ENCODE measurements at places on chromosomes 1 and 21.

- DNase-seq: no peak
Observed at GRCh38 chr21:38167345-38167744, 89.4 kb upstream of the KCNJ15 start.

DNA sequence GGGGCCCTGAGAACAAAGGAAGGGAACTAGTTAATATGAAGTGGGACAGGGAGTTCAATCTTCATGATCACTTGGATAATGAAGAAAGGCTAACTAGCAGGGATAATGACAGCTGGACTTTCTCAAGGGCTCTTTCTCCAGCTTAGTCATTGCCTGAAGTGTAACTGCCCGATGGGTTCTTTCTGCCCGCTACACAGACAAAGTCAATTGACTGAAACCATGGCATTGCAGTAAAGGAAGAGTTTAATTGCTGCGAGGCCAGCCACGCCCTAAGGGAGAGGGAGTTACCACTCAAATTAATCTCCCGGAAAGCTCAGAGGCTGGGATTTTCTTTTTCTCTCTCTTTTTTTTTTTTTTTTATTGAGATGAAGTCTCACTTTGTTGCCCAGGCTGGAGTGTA, 16.6 kb upstream of the SLC2A5 start:
- DNase-seq: no peak

DNA sequence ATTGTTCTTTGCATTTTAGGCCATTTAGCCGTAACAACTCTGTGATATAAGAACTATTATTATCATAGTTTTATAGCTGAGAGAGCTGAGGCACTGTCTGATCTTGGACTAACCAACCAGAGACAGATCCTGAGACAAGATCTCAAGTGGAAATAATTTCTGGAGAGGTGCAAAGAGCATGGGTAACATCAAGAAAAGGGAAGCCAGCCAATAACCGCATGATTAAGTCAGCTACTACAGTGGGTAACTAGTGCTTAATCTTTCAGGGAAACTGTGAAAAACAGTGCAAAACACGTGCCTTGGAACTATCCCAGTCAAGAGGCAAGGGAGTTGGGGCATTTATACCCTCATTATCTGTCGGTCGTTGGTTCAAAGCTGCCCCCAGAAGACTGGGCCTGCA, 105.8 kb downstream of the OMA1 start:
- DNase-seq: no peak

DNA sequence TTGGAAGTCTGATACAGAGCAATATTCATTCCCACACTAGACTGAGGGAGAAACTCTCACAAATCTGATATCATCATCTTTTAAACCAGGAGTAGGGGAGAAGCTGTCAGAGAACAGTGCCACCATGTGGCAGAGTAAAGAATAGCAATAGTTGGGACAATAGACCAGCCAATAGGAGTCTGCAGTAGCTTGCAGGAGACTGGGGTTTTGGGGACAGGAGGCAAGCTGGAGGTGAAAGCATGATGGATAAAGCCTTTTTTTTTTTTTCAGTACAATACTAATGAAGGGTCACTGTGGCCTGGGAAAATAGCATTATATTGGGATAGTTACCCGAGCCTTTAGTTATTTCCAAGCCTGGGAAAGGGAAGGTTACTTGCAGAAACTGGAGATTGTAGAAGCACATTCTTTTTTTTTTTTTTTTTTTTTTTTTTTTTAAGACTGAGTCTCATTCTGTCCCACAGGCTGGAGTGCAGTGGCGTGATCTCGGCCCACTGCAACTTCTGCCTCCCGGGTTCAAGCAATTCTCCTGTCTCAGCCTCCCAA, 120.7 kb downstream of the S1PR1 start:
- no peak for DNase-seq

GRCh38 chr1:57424231-57425027, 569 bp upstream of the DAB1 start:
- DNase-seq: no peak

- no peak for DNase-seq
Observed at GRCh38 chr21:28833182-28833581, 159.5 kb downstream of the LTN1 start.

GRCh38 chr1:162605225-162605927, 26.9 kb upstream of the DDR2 start:
- no peak for DNase-seq

DNA sequence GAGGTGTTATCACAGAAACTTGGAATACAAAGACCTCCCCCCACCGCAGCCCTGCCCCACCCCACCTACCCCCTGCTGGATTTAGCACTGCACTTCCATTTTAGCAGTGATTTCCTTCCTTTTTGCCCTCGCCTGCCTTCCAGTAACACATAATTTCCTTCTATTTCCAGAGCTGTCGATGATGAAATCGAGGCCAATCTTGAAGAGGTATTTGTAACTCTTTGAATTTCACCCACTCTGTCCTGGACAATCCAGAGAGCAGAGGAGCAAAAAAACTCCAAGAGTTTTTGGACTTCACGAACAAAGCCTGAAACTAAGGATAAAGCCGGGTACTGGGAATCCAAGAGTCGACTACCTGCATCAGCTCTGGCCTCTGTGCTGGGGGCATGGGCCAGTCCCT, 49.1 kb downstream of the CAPN2 start:
- no peak for DNase-seq

DNA sequence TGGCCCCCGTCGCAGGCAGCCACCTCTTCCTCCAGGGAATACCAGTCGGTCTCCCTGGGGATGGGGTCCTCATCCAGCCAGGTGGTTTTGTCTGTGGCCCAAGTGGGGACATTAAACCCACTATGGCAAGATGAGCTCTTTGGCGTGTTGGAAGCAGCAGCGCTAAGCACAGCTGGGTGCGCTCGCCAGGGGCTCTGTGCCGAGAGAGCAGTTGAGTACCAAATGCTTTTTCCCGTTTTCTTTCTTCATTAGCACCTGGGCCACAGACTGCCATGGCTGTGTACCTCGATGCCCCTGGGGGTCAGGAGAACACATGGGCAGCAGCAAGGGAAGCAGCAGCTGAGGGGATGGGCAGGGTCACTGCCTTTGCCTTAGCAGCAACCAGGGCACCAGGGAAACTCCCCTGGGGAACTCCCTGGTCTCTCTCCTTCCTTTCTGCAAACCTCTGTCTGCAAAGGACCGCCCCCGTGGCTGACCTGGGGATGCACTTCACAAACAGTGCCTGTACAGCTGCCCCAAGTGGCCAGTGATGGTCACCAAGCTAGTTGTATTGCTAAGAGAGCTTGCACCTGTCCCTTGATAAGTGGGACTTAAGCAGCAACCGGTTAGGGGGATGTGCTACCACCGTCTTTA, 31.1 kb downstream of the EDARADD start:
- DNase-seq: no peak

DNA sequence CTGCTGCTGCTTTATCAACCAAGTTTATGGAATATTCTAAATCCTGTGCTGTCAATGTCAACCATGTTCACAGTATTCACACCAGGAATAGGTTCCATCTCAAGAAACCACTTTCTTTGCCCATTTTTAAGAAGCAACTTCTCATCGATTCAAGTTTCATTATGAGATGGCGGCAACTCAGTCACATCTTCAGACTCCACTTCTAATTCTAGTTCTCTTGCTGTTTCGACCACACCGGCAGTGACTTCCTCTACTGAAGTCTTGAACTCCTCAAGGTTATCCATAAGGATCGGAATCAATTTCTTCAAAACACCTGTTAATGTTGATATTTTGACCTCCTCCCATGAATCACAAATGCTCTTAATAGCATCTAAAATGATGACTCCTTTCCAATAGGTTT, 39.7 kb upstream of the IFNLR1 start:
- no peak for DNase-seq

DNA sequence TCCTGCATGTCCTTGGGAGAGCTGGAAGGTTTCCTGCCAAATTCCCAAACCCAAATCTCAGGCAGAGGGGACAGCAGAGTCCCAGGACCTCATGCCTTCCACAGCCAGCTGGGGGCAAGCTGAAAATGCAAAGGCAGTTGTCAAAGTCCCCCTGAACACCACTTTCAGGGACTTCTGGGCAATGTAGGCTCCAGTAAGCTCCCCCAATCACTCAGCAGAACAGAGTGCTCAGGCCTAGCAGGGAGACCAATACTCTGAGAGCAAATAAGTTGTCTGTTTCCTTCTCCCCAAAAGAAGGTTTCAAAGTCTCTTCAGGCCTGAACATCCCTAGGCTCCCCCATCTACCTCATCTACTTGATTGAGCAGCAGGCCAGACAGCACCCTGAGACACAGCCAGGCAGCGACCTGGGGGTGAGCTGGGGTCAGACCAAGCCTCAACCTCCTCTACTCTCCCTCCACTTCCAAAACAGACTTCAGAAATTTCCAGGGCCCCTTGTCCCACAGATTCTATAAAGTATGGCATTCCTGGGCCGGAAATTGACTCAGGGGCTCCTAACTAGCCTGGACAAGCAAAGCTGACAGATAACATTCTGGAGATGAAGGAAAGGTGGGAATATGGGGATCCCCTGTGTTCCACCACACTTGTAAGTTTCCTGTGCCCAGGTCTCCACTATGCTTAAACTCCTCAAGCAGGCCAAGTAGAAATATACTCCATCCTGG, 1.9 kb downstream of the SLC9A1 start:
- no peak for DNase-seq

DNA sequence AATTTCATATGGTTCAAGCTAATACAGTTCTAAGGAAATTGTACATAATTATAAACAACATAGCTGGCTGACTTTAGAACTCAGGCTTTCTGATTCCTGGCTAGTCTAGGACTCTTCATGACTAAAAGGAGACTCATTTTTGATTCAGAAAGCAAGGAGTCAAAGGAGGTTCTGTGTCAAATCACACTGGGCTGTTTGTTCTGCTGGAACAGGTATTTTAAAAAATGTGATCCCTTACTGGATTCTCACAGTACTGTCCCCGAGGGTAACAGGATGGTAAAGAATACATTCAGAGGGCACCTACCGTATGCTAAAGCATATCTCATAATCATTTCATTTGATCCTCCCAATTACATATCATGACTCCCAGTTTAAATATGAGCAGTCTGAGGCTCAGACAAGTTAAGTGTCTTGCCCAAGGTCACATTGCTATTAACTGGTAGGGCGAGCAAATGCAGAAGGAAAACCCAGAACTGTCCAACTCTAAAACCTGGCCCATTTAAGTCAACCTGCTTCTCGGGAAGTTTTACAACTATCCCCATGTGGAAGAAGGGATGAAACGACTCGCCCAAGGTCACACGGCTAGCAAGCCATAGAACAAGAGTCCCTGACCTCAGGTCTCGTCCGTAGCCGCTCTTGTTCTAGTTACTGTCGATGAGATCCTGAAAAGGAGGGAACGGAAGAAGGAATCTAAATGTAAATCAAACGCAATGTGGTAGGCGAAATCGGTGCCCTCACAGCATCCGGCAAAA, 675 bp downstream of the MYSM1 start:
- DNase-seq: no peak

DNA sequence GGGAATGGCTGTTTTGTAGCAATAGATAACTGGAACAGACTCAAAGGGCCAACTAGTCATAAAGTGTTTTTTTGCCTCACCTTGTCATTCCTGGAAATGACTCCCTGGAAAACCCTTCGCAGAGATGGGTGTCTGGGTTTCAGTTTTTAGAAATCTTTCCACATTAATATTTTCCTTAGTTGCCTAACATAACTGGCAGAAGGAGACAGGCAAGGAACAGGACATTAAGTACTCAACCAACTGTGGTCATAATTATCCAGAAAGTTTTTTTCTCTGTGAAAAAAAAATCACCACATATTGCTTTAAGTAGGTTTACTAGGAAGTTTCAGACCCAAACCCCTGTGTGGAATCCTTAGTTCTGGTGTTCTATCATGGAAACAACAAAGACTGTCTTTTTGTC, 3.4 kb upstream of the CMPK1 start:
- DNase-seq: no peak

- DNase-seq: no peak
Observed at GRCh38 chr1:59976194-59977074, 49.9 kb upstream of the CYP2J2 start.

- no peak for DNase-seq
Observed at GRCh38 chr1:238485057-238485911, 594.6 kb upstream of the ZP4 start.

DNA sequence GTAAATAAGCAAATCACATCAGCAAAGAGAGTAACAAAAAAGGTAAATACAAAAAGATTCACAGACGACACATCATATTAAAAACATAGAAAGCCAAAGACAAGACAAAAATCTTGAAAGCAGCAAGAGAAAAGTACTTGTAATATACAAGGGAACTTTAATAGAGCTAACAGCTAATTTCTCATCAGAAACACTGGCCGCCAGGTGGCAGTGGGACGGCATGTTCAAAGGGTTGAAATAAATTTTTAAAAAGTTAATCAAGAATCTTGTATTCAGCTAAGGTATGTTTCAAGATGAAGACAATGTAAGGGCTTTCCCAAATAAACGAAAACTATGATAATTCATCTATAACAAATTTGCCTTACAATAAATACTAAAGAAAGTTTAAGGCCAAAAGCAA, 358.1 kb downstream of the LRRIQ3 start:
- DNase-seq: no peak

DNA sequence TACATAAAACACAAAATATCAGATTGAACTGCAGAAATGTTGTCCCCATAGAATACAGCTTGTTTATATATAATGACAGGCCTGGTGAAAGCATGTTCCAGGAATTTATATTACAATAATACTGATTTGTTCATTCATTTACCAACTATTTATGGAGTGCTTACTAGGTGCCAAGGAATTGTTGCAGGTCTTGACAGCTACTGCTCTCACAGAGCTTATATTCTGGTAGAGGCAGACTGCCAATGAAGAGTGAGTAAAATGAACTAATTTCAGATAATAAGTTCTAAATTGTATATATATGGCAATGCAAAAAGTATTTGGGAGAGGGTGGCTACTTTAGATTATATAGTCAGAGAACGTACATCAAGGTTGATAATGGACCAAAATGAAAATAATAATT, 152.0 kb downstream of the COQ8A start:
- no peak for DNase-seq

DNA sequence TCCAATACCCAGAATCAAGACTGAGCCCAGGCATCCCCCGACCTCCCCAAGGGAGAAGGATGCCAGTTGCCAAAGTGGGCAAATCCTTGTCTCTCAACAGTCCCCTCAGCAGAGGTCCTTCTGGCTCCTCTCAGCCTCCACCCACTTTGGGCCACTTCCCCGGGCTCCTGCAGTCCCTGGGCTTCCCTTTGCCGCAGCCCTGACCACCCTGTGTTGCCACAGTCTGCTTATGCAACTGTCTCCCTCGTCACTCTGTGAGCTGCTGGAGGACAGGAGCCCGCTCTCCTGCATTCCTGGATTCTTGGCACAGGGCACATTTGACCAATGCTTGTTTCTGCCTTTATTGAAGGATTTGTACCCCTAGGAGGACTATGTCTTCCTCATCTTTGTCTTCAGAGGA, 2.9 kb upstream of the LRP8 start:
- no peak for DNase-seq
